ENCODE measurements at places on chromosomes 11 and 22. TPM values are rescaled to one million over a fixed set of nuclear protein-coding genes. Genes with fewer than 3 reads are reported as not detected.

The MYO18B gene
- 224 TPM for polyA plus RNA-seq

The TUBA8 gene
- 115 TPM for polyA plus RNA-seq

The CAPN5 gene
- polyA plus RNA-seq, result 0.67 TPM

The PANX3 gene
- polyA plus RNA-seq, result not detected

The MFRP gene
- 0.01 TPM for polyA plus RNA-seq

The C11orf97 gene
- not detected for polyA plus RNA-seq

The DCHS1 gene
- polyA plus RNA-seq, result 1.1 TPM

The RGL4 gene
- 0.04 TPM for polyA plus RNA-seq

The TBX10 gene
- not detected for polyA plus RNA-seq

The PRDM10 gene
- polyA plus RNA-seq, result 2.5 TPM

The NEFH gene
- 0.18 TPM for polyA plus RNA-seq

The DBX1 gene
- not detected for polyA plus RNA-seq

The SMC1B gene
- not detected for polyA plus RNA-seq

The C11orf91 gene
- polyA plus RNA-seq, result not detected

The UBQLN3 gene
- polyA plus RNA-seq, result not detected

The DRD2 gene
- 0.03 TPM for polyA plus RNA-seq

The INSC gene
- polyA plus RNA-seq, result 1.2 TPM

The TEX12 gene
- 0.35 TPM for polyA plus RNA-seq

Measured in psoas muscle (tissue), 8 donors.